CD4-positive, alpha-beta T cell treated with Interferon alpha-2 for 1 hour (primary cell): ENCODE measurements at places on chromosomes 12 and 14.

DNA sequence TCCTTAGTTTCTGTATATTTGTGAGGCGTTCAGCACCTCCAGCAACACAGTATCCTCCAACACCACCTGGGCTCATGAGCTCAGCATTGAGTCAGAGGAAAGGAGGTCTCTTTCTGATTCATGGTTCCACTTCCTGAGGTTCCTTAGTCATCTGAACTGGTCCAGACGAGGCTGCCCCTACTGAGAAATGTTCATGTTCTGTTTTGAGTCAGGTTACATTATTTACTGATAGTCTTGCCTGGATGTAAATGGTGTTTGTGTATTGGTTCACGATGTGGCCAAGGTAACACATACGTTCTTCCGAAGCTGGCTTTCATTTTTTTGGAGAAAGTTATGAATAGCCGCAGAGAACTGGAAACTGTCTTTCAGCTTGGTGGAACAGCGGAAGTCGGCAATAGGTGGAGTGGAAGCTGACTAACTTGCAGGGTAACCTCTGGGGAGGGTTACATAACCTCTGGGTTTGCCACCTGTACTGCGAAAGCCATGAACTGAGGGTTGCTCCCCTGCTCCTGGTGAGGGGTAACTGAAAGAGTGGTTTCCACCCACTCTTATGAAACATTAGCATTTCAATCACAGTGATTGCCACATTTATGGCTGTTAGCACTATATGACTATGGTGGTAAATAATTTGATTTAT, 42.2 kb upstream of the MANSC4 start:
- peak; percentile 66 for DNase-seq

DNA sequence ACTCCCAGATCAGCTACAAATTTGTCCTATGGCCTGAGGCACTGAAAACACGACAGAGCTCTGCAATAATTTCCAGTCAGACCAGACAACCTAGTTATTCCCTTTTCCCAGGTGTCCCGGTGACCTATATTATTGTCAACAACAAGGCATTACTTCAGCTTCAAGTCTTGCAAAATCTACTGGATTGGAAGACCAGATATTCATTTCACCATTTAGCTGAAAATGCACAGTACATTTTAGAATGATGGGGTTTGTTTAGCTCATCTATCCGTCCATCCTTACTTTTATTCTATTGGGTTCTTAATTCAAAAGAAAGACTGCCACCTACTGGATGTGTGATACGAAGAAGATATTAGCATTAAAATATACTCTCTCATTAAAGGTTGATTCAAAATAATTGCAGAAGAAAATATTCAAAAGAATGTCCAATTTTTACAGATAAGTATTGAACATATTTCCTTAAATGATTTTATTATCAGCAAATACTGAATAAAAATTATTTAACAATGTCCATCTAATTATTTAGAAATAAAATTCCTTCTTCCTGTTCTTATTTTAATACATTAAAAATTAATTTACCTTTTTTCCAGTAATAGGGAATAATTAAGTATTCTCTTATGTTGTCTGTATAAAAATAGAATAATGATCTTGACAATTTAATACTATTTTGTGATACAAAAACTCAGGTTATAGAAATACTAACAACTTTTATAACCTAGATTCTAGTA, 244.9 kb upstream of the LRIG3 start:
- peak; percentile 7 for DNase-seq

- no peak for DNase-seq
Measured at GRCh38 chr12:76627346-76628135, 68.0 kb upstream of the OSBPL8 start.

GRCh38 chr12:93402333-93403311, 24.9 kb downstream of the NUDT4 start:
- no peak for DNase-seq

DNA sequence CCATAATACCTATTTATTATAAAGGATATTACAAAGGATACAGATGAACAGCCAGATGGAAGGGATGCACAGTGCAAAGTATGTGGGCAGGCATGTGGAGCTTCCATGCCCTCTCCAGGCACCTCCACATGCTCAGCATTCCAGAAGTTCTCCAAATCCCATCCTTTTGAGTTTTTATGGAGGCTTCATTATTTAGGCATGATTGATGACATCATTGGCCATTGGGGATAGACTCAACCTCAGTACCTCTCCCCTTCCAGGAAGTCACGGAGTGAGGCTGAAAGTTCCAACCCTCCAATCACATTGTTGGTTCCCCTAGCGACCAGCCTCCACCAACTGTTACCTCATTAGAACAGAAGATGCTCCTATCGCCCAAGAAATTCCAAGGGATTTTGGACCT, 156.4 kb downstream of the ATP23 start:
- no peak for DNase-seq

GRCh38 chr12:62603811-62604098, 137.1 kb downstream of the MON2 start:
- no peak for DNase-seq

DNA sequence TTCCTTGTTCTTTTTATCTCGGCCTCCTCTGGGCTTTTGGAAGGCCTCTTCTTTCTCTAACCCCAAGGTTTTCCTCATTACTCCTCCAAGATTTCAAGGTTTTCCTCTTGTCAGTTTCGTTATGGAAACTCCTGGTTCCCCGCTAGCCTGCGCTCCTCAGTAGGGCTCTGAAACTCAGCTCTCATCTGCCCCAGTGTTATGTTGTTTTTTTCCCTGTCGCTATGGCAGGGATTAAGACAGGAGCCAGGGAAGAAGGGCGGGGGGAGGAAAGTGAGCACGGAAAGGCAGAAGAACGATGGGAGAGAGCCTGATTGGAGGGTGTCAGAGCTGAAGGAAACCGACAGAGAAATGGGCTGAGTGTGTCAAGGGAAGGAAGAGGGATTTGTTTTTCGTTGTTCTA, 26.5 kb upstream of the JDP2 start:
- DNase-seq, result no peak

DNA sequence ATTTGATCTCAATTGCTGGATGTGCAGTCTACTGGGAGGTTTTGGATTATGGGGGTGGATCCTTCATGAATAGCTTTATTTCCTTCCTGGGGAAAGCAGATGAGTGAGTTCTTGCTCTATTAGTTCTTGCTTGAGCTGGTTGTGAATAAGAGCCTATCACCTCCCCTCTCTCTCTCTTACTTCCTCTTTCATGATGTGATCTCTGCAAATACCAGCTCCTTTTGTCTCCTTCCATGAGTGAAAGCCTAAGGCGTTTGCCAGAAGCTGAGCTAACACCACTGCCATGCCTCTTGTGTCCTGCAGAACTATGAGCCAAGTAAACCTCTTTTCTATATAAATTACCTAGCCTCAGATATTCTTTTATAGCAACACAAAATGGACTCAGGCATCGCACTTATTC, 302.7 kb downstream of the CCER1 start:
- no peak for DNase-seq

DNA sequence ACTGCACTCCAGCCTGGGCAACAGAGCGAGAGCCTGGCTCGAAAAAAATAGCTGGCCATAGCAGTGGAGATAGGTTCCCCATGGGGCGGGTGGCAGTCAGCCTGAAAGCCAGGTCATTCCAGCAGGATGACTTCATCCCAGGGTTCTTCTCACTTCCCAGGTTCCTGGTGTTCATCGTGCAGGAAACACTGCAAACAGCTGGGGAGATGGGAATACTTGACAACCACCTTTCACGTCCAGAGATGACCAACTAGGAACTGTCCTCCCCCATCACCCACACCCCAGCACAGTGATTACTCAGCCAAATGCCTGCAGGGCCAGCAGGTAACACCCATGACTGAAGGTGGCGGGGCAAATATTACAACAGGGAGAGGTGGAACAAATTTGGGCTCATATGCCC, 1.7 kb downstream of the VSIG10 start:
- DNase-seq, result no peak
